Cerebellar nuclear complex (tissue), 1 donor: ENCODE measurements at places on chromosomes 3 and 15.

- no peak for DNase-seq
Measured at GRCh38 chr15:78079298-78080087, 2.0 kb upstream of the TBC1D2B start.

- no peak for DNase-seq
Measured at GRCh38 chr3:112413074-112413473, 80.1 kb downstream of the CD200 start.

DNA sequence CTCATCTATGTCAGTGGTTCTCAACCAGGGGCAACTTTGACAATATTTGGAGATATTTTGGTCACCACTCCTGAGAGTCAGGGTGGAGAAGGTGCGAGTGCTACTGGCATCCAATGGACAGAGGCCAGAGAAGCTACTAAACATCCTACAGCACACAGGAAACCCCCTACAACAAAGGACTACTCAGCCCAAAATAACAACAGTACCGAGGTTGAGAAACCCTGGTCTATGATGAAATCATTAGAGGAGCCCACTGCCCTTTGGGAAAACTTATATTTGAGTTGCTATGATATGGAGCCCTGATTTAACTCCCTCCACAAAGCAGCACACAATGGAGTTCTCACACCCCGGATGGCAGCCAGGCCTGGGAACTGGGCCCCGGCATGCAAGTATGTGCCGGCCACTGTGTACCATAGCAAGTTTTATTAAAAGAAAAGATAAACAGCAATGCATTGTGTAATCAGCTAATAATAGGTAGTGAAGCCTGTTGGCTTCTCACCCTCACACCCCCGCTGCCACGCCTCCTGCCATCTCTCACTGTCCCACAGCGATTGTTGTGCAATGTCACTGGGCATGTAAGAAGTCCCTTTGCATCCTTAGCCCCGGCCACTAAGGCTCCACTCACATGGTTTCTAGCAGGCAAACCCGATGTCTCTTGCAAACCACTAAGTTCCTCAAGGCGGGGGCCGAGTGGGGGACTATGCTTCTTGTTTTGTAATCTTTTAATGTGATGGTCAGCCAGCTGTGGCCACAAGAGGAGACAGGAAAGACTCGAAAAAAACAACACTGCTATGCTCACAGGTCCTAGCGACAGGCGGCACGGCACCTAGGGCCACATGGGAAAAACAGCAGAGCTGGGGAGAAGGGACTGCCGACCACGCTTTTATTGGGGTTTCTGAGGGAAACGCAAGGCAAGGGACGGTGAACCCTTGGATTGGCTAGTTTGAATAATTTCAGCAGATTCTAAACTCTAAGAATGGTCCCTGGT is 110.0 kb downstream of the AQP9 start:
- DNase-seq = no peak

GRCh38 chr3:127337001-127337400 is 49.2 kb upstream of the PRR20G start:
- no peak for DNase-seq

GRCh38 chr15:25679492-25679891 is 183.6 kb downstream of the ATP10A start:
- DNase-seq = no peak

GRCh38 chr3:16866571-16866970 is 18.2 kb upstream of the PLCL2 start:
- no peak for DNase-seq

DNA sequence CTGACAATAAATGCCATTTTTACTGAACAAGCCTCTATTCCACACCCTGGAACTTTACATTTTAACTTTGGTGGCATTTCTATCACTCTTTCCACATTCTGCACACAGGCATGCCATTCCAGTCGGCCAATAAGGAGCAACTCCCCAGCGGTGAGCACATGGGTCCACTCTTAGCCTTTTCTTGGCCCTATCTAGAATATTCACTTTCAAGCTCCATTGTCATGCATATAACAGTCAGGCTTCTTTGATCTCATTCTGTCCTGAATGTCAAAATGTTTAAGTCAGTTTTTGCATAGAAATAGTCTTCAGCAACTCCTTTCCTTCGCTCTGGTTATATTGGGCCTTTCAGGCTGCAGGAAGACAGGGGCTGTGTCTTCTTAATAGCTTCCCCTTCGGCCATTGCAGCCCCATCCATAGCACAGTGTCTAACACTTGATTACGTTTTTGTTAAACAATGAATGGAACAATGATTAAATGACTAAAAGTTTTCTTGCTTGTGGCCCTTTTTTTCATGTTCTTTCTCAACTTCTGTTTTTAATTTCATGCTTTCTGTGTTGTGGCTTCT is 427.3 kb downstream of the MFSD1 start:
- DNase-seq = no peak

DNA sequence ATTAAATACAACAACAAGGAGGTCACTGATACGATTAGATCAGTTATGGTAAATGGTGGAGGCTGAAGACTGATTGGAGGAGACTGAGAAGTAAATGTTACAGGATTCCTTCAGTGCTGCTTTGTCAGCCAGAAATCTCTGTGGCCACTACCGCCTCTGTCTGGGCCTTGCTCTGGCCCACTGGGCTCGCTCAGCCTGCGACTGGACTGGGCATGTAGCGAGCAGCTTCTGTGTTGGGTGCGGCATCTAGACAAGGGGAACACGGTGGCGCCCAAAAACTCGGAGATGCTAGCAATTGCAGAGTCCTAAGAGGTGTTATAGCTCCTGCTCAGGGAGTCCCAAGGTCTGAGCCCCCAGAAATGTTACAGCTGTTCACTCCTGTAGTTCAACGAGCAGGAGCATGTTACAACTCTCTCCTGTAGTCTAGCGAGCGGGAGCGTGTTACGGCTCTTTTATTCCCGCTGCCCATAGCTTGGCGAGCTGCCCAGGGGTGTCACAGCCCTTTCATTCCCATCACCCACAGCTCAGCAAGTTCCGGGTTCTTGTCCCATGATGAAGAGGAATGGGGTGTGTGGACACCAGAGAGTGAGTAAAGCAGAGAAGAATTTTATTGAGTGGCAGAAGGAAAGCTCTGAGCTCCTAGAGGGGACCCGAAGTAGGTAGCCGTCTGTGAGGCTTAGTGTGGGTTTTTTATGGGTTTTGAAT is 24.7 kb downstream of the SLC15A2 start:
- DNase-seq = no peak

- no peak for DNase-seq
Measured at GRCh38 chr3:111823341-111823855, 35.7 kb upstream of the PHLDB2 start.

GRCh38 chr15:53566912-53567311 is 192.6 kb downstream of the WDR72 start:
- DNase-seq = no peak

- no peak for DNase-seq
Measured at GRCh38 chr3:184465883-184466412, 86.1 kb downstream of the CHRD start.

DNA sequence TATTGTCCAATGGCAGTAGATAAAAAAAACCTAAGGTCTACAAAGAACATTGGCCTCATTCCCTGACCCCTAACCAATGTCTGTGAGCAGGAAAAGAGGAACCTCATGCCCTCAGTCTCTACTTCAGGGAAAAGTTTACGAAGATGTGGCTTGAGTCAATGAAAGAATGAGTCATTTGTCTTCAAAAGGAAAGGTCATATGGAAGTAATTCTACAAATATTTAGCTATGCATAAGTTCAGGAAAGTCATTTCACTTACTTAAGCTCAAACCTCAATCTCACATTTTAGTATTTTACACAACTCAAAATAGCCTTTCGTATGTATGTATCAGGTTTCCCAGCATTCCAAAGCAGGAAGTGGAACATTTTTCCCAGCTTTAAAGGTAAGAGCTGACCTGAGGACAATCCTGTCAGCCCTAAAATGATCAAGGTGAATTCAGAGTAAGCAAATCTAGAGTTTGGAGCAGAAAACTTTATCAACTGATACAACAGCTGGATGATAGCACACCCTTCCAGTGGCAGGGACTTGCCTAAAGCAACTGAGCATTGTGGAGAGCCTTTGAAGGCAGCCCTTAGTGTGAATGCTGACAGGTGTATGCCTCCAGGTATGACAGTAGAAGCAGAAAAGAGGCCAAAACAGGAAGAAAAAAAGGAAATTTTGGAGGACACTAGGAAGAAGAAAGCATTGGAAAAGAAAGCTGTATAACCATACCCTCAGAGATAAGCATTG is 53.9 kb upstream of the ACKR4 start:
- no peak for DNase-seq

DNA sequence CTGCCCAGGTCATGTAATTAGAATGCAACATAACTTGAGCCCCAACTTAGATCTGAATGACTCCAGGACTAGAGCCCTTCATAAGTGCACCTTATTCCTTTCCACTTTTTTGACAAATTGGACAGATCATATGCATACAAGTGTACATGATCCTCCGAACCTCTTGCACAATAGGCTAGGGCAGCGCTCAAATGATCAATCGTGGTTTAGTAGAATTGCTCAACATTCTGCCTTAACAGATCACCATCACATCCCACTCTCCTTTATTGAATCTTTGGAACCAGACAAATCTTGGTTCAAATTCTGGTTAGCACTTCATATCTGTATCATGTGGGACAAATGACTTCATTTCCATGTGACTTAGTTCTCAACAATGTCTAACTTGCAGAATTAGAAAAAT is 106.8 kb upstream of the CDIN1 start:
- no peak for DNase-seq

DNA sequence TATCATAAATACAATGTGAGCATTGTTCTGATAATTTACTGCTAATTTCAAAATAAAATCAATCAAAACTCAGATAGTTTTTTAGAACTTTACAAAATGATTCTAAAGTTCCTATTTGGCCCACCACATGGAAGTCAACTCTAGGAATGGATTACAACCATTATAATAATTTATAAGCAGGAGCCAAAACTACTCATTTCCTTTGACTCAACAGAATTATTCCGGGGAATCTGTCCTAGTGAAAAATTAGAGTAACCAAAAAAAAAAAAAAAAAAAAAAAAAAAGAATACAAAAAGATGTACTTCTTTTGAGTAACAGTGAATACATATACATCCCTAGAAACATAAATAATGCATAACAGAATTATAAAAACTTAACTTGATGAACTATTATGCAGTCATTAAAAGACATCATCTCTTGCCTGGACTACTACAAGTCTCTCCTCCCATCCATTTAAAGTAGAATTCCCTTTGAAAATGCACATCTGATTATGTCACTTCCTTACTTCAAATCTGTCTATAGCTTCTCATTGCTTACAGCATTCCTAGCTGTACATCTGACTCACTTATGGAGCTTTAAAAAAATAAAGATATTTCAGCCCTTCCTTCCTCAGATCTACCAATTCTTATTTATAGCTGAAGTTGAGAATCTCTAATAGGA is 43.4 kb downstream of the HDGFL3 start:
- DNase-seq = no peak
